ENCODE measurements at places on chromosomes 12 and 14. TPM values are rescaled to one million over a fixed set of nuclear protein-coding genes. Genes with fewer than 3 reads are reported as not detected.

Gene KRT71
- total RNA-seq = not detected

Gene EPS8
- total RNA-seq = 21.2 TPM

Gene KRT3
- total RNA-seq = not detected

Gene PIP4P1
- 18.2 TPM for total RNA-seq

Gene NRXN3
- 4.1 TPM for total RNA-seq

Gene CLEC2A
- not detected for total RNA-seq

DNA sequence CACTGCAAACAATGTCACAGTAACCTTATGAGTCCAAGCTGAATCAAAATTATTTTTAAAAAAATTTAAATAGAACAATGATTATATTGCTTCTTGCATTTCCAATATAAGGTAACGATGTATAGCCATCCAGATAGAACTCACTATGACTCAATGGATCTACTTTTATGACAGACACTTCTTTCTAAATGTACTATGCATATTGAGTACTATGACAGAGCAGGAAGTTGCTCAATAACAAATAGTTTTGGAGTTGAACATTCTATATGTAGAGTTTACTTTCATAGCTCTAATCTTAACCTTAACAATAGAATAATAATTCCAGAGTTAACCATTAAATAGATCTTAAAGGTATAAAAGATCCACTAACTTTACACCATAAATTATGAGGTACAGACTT is 46.7 kb upstream of the ALG10B start:
- DNase-seq = no peak

DNA sequence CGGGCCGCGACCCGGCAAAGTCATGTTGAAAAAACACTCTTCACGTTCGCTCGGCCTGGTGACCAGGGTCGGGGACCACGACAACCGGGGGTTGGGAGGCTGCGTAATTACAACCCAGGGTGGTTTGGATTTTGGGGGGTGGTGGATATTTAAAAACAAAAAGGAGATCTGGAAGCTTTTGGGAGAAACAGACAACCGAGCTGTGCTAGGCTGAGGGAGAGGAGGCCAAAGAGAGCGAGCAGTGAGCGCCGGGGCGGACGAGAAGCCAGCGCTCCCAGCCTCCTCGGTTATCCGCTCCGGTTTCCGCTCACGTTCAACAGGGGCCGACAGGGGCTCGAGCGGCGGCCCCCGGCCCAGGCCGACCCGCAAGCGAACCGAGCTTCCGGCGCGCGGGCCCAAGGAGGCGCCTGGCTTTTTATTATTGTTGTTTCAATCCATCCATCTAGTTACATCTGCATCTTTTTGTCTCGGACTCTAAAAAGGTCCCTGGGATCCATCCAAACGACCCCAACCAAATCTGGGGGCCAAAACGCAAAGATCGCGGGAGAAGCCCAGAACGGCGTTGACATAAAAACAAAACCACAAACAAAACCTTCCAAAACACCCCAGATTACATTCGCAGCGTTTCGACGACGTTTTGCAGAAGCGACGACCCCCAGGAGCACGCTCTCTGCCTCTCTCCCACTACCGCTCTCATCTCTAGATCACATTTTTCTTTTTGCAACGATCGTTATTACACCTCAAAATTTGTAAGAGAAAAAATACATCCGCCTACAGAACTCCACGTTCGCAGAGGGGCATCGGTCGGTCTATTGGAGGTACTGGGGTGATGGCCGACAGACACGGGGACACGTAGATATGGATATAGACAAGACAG is 771 bp downstream of the OTX2 start:
- no peak for DNase-seq

DNA sequence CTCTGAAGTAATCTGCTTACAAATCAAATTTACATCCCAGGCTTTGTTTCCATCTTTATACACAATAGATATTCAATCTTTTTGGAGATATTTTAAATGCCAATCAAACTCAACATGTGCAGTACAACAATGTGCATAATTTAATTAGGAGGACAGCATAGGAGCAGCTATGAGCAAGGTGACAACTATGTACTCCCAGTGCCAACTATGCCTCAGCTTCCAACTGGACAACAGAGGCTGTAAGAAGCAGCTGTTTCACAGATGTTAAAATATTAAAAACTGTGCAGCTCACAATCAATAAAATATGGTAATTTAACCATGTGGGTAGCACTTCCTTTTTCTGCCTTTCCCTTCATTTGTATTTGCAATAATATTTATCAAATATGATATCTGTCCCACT is 99.9 kb downstream of the ST8SIA1 start:
- no peak for DNase-seq

GRCh38 chr12:118327391-118327790 is 45.3 kb downstream of the TAOK3 start:
- no peak for DNase-seq

GRCh38 chr14:96424109-96424989 is 32.4 kb downstream of the AK7 start:
- DNase-seq = no peak

DNA sequence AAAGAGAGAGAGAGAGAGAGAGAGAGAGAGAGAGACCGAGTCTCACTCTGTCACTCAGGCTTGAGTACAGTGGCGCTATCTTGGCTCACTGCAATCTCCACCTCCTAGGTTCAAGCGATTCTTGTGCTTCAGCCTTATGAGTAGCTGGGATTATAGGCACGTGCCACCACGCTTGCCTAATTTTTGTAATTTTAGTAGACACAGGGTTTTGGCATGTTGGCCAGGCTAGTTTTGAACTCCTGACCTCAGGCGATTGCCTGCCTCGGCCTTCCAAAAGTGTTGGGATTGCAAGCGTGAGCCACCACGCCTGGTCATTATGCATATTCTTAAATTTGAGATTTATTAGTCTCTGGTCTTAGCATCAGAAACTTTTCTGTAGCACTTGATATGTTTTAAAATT is 317.9 kb upstream of the ATP2B1 start:
- no peak for DNase-seq

GRCh38 chr12:49582201-49582600 is 14.3 kb upstream of the MCRS1 start:
- no peak for DNase-seq

GRCh38 chr12:132437943-132438700 is 51.8 kb upstream of the FBRSL1 start:
- no peak for DNase-seq

DNA sequence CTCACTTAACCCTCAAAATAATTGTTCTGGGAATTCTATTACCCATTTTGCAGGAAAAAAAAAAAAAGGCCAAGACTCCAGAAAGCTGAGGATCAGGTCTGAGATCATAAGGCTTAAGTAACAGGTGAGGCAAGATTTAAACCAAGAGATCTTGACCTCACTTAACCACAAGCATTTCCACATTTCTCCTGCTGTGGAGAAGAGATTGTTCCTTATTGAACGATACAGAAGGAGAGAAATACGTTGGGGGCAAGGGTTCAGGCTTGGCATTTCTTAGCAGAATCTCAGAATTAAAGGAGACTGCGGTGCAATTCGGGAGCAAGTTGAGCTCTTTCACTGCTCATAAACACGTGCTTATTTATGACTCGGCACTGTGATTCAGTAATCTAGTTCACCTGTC is 885.3 kb upstream of the TMEM132C start:
- no peak for DNase-seq

DNA sequence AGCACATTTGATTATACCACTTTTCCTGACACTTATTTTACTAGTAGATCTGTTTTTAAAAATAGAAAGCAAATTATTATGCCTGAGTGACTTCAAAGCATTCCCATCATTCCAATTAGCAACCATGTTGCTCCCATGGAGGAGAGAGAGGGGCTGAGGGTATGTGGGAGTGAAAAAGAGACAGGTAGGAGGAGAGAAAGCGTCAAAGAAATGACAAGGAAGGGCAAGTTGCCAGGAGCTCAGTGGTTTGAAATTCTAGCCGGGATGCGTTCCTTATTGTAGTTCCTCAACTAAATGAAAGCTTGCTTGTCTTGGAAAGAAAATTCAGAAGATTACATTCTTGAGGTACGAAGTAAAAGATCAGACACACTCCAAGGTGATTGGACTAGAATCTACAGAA is 92.4 kb upstream of the PKP2 start:
- DNase-seq = no peak

GRCh38 chr12:94195483-94195882 is 47.1 kb downstream of the PLXNC1 start:
- no peak for DNase-seq

GRCh38 chr12:75892731-75893408 is 138.7 kb downstream of the PHLDA1 start:
- no peak for DNase-seq

DNA sequence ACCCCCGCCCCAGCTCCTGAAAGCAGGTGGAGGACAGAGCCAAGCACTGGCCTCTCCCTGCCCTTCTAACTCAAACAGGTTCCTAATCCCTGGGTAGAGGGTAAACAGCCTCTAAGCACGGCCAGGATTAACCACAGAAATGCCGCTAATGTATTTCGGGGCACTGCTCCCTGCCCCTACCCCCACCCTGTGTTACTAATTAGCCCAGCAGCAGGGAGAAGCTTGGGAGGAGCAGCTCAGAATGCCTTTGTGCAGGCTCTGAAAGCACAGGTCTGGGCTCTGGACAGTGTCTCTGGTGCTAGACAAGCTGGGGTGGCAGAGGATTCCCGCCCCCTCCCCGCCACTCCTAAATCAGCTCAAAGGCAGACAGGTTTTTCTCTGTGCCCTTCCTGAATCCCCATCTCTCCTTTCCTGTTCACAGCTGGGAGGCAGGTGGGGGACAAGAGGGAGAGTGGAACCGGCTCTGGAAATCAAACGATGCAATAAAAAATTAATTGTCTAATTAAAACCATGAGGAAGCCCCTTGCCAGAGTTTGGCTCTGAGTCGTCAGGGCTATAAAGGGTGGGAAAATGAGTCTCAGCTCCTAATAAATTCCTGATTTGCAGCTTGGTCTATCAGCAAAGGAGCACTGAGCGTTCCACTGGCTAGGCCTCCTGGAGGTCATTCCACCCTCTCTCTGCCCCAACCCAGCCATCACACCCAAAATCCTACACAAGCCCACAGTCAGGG is 53.0 kb downstream of the SMUG1 start:
- no peak for DNase-seq

- DNase-seq = no peak
Measured at GRCh38 chr12:18373181-18373580, 111.9 kb downstream of the PIK3C2G start.

- DNase-seq = no peak
Measured at GRCh38 chr12:29278673-29279420, 102.1 kb downstream of the ERGIC2 start.

DNA sequence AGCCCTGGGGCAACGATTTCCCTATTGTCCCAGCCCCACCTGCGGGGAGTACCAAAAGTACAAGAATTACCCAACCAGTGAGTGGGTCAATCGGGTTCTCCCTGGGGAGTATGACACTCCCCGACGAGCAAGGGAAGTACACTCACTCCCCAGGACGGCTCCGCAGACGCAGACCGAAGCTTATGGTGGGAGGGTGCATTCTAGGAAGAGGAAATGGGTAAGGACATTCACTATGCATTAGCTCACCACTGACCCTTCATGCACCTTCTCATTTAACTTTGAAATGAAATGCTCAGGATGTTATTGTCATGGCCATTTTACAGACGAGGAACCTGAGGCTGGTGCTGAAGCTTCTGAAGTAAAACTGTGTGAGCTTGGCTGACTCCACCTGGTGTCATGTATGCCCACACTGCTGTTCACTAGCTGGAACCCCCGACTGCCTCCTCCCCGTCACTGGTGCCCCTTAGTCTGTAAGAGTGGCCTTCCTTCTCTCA is 45.8 kb upstream of the TMED10 start:
- DNase-seq = no peak

GRCh38 chr14:38994731-38995130 is 108.3 kb downstream of the SEC23A start:
- no peak for DNase-seq

DNA sequence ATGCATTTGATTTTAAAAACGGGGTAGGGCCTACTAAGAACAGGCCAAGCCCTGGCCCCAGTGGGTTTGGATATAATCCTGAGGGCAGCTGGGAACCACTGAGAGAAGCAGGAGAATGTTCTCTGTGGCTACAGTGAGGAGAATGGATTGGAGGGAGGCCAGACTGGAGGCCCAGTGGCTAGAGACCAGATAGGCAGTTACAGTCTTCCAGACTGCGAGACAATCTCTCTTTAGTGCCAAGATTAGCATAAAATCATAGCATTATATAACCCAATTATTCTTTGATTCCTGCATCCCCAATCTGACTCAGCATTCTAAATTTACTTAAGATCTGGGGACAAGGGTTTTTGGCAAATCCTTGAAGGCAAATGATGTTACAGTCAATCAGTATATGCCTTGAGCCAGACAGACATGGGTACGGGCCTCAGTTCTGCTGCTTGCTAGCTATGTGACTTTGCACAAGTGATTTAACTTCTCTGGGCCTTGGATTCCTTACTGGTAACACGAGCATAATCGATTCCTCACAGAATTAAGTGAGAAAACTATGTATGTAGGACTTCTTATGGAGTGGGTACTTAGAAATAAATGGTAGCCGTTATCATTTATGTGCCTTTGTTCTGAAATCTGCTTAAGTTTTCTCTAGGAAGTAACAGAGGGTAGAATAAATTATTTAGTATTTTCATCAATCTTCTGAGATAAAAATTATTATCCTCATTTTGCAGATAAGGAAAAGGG is 18.3 kb downstream of the NINJ2 start:
- no peak for DNase-seq

Data from cardiac septum (tissue), 1 donor.